ENCODE measurements at places on chromosomes 6 and 20.

DNA sequence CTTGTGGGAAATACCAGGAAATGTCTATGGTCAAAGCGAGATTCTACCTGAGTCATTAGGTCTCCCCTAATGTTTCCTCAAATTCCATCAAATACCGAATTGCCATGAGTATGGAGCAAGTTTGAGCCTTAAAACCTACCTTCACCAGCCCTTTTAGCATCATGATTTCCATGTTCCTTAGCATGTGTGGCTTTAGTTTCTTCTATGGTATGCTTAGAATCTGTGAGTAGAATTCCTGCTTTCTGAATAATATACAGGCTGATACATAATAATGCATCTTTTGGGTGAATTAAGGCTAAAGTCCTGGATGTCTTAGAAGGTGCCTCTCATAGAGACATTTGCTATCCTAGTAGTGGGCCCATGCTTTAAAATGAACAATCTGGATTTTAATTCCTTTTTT, 32.0 kb downstream of the TSPYL4 start:
- DNase-seq = no peak

DNA sequence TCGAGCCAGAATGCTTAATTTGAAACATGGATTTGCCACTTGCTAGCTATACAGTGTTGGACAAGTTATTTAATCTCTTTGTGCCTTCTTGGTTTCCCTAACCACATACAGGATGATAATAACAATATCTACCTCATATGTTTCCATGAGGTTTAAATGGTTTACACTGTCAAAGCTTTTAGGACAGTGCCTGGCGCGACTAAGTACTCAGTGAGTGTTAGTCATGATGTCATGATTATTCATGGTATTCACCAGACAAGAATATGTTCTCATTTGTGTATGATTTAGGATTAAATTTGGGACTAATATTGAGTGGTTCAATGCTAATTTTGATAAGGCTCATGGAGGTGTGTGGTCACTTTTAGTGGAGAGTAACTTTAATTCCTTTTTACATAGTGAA, 167.4 kb downstream of the EYA4 start:
- DNase-seq = no peak

DNA sequence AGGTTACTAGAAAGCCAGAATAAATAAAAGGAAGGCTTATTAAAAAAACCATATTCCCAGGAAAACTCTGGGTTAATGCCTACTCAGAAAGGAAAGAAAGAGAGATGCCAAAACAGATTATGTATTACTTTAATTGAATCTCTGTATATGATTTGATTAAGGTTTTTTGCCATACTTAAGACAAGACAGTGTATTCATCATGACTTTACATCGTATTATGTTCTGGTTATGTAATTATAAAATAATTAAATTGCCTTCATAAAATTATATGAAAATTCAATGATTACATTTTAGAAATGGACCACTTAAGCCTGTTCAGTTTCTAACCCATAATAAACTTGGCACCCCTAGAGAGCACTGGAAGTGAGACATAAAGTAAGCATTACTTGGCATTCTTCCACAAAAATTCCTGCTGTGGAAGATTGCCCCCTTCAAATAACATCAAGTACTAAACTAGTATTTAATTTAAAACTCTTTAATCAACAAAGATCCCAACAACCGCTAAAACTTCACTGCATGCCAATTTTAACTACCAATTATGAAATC, 20.8 kb upstream of the IBTK start:
- no peak for DNase-seq

- no peak for DNase-seq
Measured at GRCh38 chr6:72703093-72703492, 81.2 kb downstream of the KCNQ5 start.

DNA sequence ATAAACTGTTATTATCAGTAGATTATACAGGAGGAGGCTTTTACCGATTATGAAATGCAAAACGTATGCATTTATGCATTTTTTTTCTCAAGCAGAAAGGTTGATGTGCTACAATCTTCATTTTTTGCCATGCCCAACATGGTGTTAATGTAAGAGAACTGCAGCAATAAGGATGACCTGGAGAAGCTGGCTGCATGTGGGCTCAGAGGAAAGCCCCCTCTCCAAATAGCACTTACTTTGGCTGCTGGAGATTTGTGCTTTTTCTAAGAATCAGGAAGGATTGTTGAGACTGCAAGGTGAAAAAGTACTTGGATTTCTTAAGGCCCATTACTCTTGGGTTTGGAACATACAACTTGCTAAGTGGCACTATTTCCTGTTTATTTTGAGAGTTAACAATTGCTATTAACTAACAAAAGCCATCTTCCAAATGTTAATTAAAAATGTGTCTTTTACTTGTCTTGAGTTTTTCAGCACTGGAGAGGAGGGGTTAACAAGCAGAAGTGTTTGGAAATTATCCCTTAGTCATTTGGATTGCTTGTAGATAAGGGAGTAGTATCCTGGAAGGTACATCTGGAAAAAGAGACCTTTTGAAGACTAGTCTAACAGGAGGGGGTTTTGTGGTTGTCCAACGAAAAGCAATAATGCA, 5.6 kb downstream of the SOX4 start:
- DNase-seq = no peak

DNA sequence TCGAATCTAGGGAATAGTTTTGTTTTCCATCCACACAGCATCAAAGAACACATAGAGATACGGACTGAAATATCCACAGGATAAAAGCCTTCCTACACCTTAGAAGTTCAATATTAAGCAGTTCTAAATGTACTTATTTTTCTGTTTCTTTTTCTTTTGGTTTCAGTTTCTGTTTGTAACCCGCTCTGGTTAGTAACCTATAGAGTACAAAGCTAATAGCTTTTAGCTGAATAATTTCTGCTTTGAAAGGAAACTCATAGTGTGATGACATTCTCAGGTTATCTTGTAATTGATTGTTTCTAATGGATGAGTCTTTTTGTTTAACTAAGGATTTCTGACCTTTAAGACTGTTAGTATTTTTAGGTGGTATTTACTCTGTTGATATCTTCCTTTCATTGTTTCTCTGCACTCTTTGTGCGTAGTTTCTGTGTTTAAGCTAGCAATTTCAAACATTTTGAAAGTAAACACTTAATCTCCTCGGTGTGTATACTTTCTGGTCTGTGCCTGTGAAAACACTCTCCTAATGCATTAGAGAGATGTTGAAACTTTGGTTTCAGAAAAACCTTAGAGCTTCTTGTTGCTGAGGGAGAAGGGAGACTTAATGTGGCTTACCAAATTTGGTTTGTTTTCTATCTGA, 385.5 kb downstream of the HDGFL1 start:
- DNase-seq = peak; percentile 51

GRCh38 chr6:158556113-158556512, 3.8 kb upstream of the TMEM181 start:
- DNase-seq = no peak

DNA sequence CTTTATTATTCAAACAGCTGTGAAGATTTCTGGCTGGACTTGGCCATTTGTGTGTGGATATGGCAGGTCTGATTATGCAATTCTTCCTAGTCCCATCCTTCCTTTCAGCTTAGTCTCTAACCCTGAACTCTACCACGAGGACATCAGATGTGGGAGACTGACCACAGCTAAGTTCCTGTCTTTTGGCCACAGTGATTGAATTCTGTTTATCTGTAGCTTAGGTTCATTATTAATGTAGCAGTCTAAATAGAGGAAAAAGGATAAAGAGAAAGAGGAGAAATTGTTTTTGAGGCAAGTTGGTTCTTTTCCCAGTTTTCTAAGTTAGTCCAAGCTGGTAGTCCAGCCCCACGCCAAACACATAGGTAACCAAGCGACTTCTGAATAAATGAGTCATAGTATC, 598.9 kb downstream of the RFPL4B start:
- no peak for DNase-seq

- DNase-seq = no peak
Measured at GRCh38 chr6:150403458-150404246, 34.8 kb downstream of the IYD start.

- DNase-seq = no peak
Measured at GRCh38 chr6:153873541-153873940, 165.5 kb upstream of the OPRM1 start.

DNA sequence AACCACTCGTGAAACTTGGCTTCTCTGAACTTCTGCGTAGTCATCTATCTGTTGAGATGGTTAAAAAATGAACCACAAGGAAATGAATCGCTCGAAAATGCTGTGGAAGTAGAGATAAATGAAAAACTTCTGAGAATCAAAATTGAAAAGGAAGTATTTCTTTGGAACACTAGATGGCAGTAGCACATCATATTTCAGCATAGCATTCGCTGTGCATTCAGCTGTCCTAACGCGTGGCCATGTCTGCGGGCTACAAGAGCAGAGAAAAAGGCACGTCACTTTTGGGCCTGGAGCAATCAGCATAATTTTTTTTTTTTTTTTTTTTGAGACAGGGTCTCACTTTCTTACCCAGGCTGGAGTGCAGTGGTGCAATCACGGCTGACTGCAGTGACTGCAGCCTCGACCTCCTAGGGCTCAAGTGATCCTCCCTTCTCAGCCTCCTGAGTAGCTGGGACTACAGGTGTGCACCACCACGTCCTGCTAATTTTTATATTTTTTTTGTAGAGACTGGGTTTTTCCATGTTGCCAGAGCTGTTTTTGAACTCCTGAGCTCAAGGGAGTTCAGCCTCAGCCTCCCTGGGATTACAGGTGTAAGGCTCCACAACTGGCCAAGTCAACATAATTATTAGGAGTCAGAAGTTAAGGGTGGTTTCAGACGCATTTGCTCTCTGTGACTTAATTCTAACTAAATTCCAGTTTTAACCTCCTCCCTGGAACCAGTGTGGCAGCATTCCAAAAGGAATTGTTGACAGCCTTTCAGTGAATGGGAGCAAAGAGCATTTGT, 8.8 kb upstream of the PERP start:
- DNase-seq = peak; percentile 67

- DNase-seq = no peak
Measured at GRCh38 chr6:14453712-14454472, 336.3 kb downstream of the CD83 start.

DNA sequence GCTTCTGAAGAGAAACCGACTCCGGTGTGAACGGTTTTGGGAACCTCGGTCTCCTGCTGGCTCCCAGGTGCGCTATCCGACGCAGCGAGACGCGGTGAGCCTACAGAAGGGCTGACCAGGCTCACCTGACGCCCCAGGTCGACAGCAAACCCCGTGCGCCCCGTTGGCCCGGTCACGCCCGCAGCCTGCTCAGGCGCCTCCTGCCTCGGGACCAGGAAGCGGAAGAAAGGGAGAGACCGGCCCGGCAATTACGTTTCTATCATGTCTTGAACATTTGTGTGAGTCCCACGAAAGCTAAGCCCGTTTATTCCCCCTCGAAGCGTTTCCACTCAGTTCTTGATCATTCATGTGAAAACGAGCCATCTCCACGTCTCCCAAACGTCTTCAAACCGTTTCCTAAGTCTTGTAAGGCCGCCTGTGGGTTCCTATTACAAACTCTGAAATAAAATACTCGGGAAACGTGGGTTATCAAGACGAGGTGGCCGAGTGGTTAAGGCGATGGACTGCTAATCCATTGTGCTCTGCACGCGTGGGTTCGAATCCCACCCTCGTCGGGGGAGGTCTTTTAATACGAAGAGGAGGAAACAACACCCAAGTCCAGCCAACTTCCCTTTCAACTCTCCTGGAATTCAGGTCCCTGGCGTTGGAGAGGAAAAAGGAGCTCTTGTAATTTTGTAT, 150.5 kb upstream of the PRSS16 start:
- DNase-seq = peak; percentile 81

DNA sequence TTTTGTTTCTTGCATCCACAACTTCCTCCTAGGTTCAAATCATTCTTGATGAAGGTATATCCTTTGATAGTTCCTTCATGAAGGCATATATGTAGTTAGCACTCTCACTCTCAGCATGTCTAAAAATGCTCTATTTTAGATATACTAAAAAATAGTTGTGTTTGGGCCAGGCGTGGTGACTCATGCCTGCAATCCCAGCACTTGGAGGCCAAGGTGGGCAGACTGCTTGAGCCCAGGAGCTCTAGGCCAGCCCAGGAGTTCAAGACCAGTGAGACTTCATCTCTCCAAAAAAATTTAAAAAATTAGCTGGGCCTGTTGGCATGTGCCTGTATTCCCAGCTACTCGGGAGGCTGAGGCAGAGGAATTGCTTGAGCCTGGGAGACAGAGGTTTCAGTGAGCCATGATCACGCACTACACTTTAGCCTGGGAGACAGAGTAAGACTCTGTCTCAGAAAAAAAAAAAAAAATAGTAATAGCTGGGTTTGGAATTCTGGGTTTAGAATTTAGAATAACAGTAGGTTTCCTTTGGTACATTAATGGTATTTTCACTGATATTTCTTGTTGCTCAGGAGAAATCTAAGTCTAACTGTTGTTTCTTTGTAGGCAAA, 7.0 kb downstream of the SERAC1 start:
- no peak for DNase-seq

DNA sequence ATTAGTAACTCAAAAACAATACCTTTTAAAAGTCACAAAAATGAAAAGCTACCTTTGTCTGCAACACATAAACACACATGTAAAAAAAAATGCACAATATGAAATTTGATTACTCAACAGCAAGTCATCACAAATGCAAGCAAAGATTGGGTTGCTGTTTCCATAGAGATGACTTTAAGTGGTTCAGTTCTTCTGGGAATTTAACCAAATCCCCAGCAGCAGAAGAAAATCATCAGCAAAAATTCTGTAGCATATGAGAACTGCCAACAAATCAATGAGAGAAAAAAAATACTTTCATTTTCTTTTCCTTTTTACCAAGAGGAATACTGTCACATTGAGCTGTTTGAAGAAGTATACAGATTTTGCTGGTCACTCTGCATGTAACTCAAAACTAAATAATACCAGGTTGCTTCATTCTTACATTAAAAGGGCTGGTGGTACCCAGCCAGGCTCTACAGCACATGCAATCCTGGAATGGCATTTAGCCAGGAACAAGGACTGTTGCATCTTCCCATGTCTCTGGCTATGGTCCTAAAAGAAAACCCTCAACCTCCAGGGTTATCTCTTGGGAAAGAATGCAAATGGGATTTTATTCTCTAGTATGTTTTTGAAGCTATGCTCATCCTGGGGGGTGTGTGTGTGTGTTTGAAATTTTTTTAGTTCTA, 158.3 kb downstream of the OPRM1 start:
- no peak for DNase-seq

- DNase-seq = no peak
Measured at GRCh38 chr6:143401068-143401446, 49.4 kb downstream of the ADAT2 start.
